Stimulated activated CD4-positive, alpha-beta T cell treated with anti-CD3 and anti-CD28 coated beads, Interleukin-1b, Interleukin-23, amount 100 ng/mL, for 1 hour (primary cell): ENCODE measurements at places on chromosomes 7 and 10.

DNA sequence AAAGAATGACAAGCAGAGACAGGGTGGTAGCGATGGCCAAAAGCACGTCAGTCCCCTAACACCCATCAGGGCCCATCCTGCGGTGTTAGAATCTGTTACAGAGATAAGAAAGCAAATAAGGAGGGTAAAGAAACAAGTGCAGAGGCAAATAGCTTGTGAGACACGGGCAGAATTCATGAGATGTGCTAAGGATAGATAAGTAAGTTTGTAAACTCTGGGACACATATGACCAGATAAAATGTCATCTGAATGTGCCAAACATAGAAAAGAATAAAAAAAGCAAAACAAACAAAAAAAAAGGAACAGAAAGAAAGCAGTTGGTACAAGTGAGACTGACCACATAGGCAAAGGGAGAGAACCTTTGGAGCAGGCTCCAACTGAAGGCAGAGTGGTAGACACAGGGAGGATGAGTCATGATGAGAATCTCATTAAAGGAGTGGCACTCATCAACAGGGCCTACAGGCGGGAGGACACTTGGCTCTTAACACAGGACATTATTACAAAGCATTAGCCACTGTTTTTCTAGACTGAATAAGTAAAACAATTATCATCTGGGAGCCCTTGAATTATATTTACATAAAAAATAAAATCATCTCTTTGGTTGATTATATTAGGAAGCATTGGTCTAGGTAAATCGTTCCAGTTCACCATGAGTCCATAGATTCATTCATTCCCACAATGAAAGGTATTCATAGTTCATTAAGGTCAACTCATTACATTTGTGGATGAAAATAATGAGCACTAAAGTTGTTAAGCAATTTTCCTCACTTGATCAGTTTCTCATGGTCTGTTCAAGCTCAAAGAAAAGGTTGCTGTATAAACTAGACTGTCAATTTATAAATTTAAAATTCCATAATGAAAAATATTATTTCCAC is 21.5 kb upstream of the EPHB6 start:
- DNase-seq, result no peak

DNA sequence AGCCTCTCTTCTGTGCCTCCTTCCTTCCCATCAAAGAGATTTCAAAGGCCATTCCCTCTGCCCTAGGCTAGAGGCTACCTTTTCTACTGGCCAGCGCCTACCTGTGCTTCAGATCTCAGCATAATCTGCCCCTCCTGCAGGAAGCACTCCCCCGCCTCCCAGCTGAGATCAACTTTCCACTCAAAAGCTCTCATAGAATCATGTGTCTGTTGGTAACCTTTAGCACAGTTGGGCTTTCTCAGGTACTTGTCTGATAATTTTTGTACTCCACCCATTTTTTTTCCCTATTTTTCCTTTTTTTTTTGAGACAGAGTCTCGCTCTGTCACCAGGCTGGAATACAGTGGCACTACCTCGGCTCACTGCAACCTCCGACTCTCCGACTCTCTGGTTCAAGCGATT is 231.0 kb upstream of the PRSS58 start:
- no peak for DNase-seq

- DNase-seq, result no peak
Observed at GRCh38 chr7:78642751-78643150, 810.7 kb downstream of the MAGI2 start.

- no peak for DNase-seq
Observed at GRCh38 chr7:80002865-80003264, 131.8 kb upstream of the GNAI1 start.

GRCh38 chr10:103766751-103767505 is 88.4 kb downstream of the SH3PXD2A start:
- DNase-seq, result no peak

GRCh38 chr10:18205098-18205834 is 65.0 kb downstream of the CACNB2 start:
- no peak for DNase-seq

DNA sequence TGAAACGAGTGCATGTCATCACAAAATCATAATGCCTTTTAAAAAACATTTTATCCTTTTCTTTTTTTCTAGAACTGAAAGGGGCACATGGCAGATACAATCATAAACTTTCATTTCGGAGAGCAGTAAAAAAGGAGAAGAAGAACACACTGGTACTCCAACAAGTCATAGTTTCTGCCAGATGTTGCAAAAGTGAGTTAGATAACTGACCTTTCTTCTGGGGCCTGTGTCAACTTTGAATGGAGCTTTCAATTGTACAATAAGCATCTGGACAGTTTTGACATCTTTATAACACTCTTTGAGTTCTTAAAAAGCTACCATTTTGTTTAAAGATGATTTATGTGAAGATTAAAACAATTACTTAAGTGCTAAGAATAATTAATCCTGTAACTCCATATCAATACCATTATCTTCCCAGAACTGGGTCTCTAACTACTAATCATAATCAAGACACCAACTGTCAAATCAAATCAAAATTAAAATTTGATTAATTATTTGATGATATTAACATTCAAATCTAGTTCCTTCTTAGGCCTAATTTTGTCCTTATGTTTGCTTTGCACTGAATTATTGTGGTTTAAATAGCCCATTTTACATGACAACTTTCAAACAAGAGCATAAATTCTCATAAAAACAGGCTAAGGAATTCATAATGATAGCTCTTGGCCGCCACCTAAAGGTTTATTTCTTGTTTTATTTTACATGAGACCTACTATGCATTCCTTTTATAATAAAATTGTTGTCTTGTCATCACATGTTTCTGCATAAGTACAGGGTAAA is 19.5 kb upstream of the ITGB8 start:
- DNase-seq, result no peak

DNA sequence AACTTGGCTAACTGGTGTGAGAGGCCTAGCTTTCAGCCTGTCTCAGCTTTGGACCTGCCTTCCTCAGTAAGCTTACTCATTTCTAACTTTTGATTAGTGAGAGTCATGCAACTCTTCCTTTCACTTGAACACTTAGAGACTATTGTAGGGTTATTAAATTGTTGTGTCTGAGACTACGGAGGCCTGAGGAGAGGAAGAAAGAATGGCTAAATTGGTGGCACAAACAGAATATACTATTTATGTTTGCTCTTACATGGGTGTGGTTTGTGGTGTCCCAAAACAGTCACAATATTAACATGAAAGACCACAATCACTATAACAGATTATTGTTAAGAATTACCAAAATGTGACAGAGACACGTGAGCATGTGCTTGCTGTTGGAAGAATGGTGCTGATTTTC is 82.1 kb downstream of the TRIM24 start:
- DNase-seq, result no peak

DNA sequence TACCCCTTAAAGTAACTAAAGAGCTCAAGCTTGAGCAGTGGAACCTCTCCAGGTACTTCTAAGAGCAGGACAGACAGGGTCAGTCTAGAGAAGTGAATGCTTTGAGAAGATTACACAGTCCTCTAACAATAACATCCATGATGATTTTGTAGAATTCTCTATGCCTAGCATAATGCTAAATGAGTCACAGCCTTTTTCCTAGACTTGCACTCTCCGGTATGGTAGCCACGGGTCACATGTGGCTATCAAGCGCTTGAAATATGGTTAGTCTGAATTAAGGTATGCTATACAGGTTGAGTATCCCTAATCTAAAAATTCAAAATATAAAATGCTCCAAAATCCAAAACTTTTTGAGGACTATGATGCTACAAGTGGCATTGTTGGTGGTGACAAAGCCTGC is 166.6 kb upstream of the MKLN1 start:
- no peak for DNase-seq

- no peak for DNase-seq
Observed at GRCh38 chr10:70074165-70074564, 21.5 kb downstream of the MACROH2A2 start.

DNA sequence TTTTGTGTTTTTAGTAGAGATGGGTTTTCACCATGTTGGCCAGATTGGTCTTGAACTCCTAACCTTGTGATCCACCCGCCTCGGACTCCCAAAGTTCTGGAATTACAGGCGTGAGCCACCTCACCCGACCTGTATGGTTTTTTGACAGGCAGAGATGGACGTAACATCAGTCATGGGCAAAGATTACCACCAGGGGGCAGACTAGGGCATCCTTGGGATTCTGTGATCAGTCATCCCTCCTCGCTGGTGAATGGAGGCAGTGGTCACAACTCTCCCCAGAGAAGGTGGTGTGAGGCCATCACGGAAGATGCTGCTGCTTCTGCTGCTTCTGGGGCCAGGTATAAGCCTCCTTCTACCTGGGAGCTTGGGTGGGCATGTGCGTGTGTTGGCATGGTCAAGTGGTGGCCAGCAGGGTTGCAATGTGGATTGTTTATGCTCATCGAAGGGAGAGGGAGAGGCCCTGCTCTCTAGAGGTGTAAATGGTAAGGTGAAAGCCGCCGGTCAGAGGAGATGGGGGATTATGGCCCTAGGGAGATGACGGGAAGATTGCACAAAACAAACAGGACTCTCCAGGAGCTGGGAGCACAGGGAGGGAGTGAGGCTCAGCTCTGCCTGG is 122.7 kb upstream of the PRSS1 start:
- DNase-seq, result peak; percentile 53

DNA sequence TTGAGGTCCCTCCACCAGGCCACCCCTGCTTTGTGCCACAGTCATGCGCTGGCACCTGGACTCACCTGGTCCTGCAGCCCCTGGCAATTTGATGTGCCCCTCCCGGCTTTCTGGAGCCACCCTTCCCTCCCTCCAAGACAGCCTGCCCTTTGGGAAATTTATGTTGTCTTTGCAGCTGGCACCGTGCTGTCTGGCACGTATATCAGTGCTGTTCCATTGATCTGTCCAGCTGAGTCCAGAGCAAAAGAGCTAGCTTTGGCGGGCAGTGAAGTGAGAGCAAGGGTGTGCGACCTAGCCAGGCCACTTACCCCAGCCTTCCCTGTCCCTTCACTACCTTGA is 5.7 kb downstream of the RARRES2 start:
- DNase-seq, result no peak
